ENCODE measurements at places on chromosomes 3 and 15.

GRCh38 chr15:43126356-43126755 is 7.0 kb upstream of the TMEM62 start:
- DNase-seq = no peak

GRCh38 chr3:100141586-100141985 is 27.3 kb upstream of the FILIP1L start:
- DNase-seq = no peak

DNA sequence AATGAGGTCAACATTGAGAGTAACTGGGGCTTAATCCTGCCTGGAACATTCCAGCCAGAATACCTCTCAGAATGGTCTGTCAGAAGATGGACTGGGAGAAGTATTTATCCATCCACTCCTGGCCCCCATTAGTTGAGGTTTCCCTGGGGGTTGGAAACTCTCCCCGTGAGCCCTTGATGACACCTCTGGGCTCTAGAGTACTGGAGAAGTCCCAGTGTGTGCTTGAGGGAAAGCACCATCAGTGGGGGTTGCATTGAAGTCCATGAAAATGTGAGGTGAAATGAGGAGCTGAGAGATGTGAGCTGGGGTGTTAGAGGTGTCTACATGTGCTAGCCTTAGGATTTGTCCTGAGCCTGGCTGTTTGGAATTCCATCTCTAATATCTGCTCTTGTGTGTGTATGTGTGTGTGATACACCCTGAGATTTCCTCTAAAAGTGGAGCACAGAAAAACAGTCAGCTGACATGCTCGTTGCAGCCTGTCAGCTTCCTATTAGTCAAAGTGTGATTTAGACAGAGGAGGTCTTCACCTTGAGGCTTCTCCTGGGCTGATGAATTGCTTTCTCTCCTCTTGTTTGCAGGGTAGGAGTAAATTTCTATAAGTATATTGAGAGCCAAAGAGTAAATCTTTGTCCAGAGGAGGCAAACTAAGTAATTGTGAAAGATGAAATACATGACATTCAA is 67.6 kb downstream of the NR1D2 start:
- DNase-seq = no peak

- DNase-seq = no peak
These were observed 688.3 kb upstream of the NECTIN3 start for GRCh38 chr3:110383356-110383755.

- no peak for DNase-seq
These were observed 291.7 kb upstream of the ROPN1 start for GRCh38 chr3:124283652-124284023.

GRCh38 chr15:91855241-91855640 is 1.7 kb downstream of the SLCO3A1 start:
- no peak for DNase-seq

DNA sequence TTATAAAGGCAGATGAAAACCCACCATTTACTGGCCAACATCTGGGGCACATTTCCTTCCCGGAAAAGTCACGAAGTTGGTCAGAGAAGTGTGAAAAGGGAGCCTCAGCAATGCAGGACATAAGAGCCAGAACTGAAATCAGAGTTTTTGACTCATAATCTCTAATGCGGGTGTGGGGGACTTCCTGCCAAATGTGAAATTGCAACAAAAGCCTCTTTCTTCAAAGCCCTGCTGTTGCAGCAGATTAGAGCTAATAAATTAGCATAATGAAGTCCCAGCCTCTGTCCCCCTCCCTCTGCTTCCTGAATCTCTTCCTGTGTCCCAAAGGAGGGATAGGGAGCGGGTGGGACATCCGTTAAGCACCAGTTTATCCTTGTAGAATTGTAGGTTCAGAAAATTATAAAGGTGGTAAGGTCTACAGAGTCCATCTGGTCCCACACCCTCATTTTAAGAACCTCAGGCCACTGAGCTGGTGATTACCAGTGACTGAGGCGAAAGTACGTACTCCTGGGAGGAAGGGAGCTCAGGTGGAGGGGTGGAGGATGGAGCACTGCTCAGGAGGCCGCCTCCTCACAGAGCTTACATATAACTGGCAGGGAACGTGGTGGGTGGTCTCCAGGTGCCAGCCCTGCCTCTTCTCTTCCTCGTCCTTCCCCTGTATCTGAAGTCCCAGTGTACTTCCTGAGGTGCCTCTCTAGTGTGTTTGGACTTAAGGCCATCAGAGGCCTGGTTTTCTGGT is 35.0 kb downstream of the ST6GAL1 start:
- no peak for DNase-seq

DNA sequence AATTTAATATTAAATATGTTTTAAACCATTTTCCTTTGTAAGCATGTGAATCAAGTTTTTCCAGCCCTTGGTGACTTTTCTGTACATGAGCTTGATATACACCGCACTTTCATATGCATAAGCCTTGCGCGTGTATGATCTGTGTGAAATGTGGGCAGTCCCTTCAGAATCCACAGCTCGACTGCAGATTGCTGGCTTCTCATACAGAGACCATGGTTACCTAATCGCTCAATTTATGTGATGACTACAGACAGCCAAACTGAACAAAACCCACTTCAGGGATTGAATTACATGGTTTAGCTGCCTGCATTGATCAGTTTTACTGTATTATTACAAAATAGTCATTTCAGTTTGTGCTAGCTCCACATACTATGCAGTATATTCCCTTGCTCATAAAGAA is 212.3 kb upstream of the NECTIN3 start:
- no peak for DNase-seq

GRCh38 chr3:110199588-110199943 is 862.2 kb upstream of the DPPA4 start:
- no peak for DNase-seq

- DNase-seq = no peak
These were observed 54.2 kb downstream of the MSL2 start for GRCh38 chr3:136141891-136142290.

GRCh38 chr15:82850731-82851130 is 41.3 kb downstream of the WHAMM start:
- DNase-seq = no peak

- peak; percentile 93 for DNase-seq
These were observed 32.9 kb upstream of the MTMR10 start for GRCh38 chr15:31024330-31024729.

- DNase-seq = no peak
These were observed 101.6 kb upstream of the TNIK start for GRCh38 chr3:171561596-171562323.

DNA sequence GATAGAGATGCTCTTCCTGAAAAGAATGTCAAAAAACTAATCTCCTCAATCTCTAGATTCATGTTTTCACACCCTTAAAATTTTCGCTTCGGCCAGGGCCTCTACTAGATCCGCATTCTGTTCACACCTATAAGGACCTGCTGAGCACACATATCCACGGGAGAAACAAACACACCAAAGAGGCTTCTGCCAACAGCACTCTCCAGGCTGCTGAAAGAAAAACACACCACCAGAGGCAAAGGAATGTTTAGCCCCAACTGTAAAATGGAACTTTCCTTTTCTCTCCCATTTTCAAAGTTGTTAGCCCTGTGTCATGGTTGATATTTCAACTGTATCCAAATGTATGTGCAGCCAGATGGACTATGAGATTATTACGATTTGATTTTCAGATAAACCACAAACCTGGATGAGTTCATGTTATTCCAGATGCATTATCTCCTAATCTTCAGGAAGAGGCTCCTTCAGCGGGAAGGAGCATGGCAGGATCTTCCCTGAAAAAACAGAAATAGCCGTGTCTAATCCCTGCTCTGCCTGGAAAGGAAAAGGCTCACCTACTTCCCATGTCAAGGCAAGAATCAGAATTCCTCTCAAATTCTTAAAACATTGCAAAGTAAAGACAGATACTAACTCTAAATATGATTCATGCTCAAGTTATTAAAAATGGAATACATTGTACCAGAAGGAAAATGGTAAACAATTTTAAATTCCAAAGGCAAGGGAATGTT is 442.7 kb upstream of the NR2F2 start:
- DNase-seq = peak; percentile 24

- DNase-seq = no peak
These were observed 24.9 kb downstream of the GYG1 start for GRCh38 chr3:149016242-149016641.

- DNase-seq = no peak
These were observed 19.6 kb downstream of the EFCC1 start for GRCh38 chr3:129020691-129021090.

DNA sequence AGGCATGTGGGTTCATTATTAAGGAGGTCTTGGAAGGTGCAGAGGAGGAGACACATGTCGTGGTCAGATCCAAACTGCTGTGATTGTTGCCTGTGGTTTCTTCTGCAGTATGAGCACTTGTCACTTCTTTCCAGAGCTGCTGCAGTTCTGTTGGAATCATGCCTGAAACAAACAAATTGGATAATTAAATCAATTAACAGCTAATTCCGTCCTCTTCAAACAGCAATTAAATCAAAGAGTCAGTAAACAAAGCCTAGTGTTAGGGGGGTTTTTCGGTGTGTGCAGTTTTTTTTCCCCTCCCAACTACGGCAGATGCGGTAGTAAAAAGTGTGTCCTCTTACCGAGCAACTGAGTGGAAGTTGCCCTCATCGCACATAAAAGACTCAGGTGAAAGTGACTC is 542.2 kb downstream of the FOXP1 start:
- DNase-seq = no peak

- DNase-seq = no peak
These were observed 2.4 kb upstream of the EPHB1 start for GRCh38 chr3:134792700-134793099.

DNA sequence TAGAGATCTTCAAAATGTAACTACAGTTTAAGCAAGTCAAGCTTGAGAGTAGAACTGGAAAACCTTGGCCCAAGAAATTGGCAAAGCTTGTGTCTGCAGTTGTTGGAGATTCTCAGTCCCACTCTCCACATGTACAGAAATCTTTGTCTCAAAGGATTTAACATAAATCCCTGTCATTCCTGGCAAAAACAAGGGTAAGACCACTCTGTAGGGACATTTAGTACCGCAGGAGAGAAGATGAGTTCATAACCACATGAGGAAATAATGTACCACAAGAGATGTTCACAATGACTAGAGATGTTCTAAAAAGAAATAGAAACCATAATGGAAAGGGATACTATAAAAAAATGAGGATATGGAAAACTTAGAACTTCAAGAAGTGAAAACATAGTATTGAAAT is 73.7 kb downstream of the RAB7A start:
- no peak for DNase-seq

DNA sequence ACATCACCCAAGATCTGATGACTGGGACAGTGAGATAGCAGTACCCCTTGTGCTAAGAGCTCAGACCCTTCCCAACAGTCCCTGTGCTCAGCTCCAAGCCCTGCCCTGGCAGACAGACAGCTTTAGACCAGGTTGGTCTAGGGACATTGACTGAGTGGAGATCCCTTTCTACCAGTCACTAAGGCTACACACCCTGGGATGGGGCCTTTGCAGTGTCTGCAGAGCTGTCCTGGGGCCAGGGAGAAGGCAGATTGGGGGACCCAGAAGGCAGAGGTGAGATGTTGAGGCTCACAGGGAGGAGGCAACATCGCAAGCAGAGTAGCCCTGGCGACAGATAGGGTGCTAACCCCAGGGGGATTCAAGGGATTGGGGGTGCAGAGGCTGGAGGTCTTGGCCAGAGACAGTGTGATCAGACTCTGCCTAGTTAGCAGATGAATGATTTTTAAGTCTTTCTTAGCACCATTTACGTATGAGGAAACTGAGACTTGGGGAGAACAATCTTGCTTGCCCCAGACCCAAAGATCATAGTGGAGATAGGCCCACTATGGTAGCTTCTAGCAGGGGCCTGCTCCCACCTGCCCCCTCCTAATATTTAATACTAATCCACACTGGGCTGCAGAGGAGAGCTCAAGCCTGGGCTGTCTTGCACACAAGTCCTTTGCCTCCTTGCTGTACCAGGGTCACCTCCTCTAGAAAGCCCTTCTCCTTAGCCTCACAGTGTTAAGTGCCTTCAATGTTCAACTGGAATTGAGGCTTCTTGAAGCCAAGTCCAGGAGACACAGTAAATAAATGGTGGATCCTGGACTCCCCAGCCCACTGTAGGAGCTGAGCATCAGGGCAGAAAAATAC is 32.6 kb downstream of the HMCES start:
- no peak for DNase-seq

GRCh38 chr3:46447228-46447985 is 17.3 kb downstream of the LTF start:
- DNase-seq = no peak

DNA sequence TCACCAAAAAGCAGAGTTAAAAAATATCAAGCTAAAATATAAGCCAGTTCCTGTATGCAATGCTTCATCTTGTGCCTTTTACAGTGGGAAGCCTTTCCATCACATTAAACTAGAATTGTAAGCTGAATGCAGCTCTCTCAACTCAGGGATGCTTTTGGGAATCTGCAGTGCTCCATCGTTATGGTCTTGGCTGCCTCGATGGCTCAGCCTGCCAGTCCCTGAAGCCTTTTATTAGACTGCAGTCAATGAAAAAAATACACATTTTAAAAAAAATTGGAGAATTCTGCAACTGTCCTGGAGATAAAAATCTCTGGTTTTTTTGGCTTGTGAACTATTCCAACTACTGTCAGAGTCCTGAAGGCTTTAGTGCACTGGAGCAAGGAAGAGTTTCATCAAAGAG is 53.0 kb downstream of the FRMD4B start:
- DNase-seq = no peak

- no peak for DNase-seq
These were observed 13.2 kb downstream of the GREM1 start for GRCh38 chr15:32730677-32731654.

All from HFFc6 (cell line).